ENCODE measurements at places on chromosomes 6 and 20.

DNA sequence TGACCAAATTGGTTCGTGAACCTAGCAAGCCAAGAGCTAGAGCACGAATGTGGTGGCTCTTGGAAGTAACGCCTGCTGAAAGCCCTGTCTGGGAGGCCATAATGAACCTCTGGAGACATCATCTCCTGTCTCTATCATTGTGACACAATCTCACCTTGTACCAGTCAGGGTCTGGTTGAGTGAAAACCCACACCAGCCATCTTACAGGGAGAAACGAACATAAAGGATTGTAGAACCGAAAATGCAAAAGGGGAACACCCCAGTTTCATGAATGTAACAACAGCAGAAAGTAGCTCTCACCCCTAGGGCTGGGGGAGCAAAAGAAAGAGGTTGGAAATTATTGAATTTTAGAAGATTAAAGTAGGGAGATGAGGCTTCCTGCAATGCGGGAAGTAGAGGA is 50.9 kb upstream of the TAB2 start:
- no peak for DNase-seq

- peak; percentile 78 for DNase-seq
These were observed 31.7 kb upstream of the SCUBE3 start for GRCh38 chr6:35181933-35182612.

DNA sequence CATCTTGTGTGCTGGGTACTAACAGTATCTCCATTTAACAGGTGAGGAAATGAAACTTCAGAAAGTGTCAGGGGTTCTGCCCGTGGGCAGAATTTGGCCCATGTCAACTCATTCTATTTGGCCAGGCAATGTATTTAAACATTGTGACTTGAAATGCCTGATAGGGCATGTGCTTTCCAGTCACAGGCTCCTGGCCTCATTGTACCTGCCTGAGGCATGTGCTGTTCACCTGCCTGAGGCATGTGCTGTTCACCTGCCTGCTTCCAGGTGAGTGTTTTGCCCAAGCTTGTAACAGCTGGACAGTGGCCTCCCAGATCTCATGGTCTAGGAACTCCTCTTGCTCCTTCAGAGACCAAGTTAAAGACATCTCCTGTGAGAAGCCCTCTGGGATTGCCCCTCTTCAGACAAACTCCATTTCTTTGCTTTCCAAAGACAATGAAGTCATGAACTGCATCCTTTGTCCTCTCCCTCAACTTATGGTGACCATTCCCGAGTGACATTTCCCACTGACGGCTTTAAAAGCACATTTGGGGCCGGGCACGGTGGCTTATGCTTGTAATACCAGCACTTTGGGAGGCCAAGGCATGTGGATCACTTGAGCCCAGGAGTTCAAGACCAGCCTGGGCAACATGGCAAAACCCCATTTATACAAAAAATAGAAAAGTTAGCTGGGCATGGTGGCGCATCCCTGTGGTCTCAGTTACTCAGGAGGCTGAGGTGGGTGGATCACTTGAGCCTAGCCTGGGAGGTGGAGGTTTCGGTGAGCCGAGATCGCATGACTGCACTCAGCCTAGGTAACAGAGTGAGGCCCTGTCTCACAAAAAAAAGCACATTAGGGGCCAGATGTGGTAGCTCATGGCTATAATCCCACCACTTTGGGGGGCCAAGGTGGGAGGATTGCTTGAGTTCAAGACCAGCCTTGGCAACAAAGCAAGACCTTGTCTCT is 48.7 kb downstream of the BCAS4 start:
- no peak for DNase-seq

GRCh38 chr20:50786703-50787102 is 8.2 kb upstream of the BCAS4 start:
- DNase-seq, result no peak

DNA sequence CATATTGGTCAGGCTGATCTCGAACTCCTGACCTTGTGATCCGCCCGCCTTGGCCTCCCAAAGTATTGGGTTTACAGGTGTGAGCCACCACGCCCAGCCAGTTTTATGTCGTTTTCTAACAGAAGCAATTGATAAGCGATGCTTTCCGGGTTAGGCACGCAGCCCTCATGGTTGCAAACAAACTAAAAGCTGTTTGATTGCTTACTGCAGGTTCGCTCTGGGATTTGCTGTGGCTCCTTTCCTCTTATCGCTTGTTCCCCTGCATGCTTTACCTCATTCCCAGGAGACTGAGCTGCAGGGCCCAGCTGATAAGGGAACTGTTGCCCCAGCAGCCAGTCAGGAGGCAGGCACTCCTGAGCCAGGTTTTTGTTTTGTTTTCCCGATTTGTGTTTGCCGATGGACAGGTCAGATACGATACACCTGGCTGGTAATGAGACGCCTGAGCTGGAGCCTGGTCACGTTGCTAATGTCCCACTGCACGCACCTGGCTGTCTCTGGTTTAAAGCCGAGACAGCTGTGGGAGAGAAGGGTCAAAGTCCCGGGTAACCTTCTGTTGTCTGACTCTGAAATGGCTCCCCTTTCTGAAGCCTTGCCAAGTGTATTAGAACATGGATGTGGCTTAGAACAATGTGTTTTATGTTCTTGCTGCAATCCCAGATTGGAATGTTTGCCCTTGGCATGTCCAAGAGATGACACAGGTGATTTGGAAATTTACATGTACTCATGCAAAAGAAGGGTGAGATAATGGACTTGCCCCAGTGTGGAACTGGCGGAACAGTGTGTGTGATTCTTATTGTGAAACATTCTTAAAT is 19.9 kb downstream of the DSP start:
- DNase-seq, result no peak

DNA sequence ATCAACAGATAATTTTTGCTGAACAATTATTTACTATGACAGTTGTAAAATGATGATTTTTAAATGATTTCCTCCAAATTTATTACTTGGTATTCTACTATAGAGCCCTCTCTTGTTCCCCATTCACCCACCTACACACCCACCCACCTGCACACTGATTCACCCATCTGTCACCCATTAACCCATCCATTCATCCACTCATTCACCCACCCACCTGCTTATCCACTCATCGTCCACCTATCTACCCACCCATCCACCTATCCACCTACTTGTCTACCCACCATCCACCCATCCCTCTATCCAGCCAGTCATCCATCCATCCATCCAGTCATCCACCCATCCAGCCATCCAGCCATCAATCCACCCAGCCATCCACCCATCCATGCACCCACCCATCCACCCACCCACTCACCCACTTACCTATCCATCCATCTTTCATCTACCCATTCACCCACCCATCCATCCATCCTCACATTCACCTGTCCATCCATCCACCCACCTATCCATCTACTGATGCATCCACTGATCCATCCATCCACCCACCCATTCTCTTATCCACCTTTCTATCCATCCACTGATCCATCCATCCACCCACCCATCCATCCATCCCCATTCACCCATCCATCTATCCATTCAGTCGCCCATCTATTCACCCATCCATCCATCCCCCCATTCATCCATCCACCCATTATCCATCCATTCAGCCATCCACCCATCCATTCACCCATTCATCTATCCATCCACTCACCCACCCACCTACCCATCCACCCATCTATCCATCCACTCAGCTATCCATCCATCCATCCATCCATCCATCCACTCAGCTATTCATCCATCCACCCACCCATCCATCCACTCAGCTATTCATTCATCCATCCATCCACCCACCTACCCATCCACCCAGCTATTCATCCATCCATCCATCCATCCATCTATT is 72.0 kb downstream of the SYNJ2 start:
- no peak for DNase-seq

DNA sequence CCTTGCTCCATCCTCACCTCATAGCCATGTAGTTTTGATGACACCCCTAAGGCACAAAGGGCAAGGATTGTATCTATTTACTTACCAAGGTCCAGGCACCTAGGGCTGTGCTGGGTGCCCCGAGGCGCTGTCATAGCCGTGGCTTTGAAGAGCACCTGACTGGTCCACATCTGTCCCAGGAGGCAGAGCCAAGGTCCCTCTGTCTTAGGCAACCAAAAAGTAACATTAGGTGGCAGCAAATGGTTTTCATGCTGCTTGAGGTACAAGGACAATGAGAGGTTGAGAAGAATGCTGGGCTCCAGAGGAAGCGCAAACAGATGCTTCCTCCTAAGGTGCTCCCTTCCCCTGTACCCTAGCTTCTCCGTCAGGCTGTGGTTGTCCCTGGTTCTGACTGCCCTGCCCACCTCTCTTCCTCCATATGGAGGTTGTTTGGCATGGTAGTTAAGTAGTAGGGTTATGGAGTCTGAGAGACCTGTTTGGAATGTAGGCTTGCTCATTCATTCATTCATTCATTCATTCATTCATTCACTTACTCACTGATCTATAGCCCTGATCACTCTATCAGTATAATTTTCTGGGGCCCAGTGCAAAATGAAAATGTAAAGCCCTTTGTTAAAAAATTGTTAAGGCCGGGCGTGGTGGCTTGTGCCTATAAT is 3.0 kb upstream of the UQCC2 start:
- DNase-seq, result no peak

Measured in GOT3 (cell line).